Erythroblast (primary cell): ENCODE measurements at places on chromosomes 2 and 18.
A peak's percentile ranks its signal among the peaks of the same experiment; 100 is the strongest.

DNA sequence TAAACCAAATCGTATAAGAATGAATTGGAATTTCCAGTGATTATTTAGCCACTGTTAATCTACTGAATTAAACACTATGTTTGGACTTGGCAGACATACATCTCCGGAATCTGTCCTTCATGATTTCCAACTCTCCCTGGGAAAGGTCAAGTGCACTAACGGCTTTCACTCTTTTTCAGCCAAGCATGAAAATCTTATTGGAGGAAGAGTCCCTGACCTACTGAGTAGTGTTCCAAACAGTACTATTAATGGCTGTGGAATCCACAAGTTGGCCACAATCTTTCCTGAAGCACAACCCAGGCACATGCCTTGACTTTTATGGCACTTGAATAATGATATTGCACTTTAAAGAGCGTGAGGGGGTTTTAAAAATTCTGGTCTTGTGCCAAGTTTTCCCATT, 318.9 kb upstream of the RND3 start:
- DNase-seq: no peak

DNA sequence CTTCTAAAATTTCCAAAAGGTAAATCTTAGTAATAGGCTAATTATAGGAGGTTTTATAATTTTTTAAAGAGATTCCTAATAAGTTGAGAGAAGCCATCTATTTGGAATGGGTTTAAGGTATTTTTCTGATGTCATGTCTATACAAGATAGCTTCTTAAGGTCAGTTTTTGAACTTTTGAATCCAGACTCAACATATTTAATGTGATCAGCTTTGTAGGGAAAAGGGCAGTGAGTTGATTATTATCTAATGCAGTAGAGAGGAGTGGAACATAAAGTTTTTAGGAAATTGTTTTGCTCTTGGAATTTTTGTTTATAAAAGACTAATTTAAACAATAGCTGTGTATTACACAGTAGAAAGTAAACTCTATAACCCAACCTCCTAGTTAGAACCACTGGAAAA, 96.3 kb downstream of the PHLPP1 start:
- no peak for DNase-seq

- no peak for DNase-seq
Observed at GRCh38 chr2:160592993-160593392, 99.4 kb upstream of the RBMS1 start.

GRCh38 chr2:65499216-65499615, 66.8 kb upstream of the SPRED2 start:
- DNase-seq: no peak

GRCh38 chr18:58496937-58497336, 132.0 kb downstream of the ALPK2 start:
- DNase-seq: no peak

GRCh38 chr2:32442020-32442467, 85.2 kb downstream of the BIRC6 start:
- DNase-seq: no peak

- no peak for DNase-seq
Observed at GRCh38 chr2:114218383-114218782, 224.1 kb upstream of the DPP10 start.

DNA sequence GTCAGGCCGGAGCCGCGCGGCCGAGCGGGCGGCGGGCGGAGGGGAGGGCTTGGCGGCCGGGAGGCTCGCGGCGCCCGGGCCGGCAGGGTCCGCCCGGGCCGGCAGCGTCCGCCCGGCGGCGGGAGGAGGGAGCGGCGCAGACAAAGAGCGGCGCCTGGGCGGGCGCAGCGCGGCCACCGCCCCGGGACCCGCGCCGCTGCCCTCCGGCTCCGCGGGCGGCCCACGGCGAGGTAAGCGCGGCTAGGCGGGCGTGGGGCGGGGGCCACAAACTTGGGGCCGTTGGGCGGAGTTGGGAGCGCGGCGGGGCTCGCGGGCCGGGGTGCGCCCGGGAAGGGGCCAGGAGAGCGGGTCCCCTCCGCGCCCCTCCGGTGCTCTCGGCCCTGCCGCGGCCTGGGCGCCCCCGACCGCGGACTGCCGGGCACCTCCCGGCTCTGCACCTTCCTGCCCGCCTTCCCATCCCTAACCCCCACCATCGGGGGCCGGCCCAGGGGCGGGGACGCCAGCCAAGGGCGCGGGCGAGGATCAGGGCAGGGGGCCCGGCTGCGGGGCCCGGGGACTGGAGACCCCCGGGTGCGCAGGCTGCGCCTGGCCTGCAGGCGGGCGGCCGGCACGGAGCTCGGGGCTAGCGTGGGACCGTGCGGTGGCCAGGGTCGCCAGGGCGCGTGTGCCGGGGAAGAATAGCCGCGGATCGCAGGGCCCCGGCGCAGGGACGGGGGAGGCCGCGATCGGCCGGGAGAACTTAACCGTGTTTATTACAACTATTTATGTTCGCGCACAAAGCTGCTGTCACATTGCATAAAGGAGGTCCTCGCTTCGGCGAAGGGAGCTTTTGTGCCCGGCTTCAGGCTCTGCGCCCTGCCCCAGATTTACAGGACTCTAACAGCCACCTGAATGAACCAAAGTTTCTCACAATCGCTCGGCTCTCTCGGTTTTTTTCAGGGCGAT, at the start of gene NCK2:
TSS of gene NCK2 (plus strand) at position 4 of the 945 bp plus-strand sequence. CDS start 110,152 bp downstream, outside the sequence.
- DNase-seq: peak; percentile 32

GRCh38 chr2:239778861-239779558, 246.1 kb downstream of the NDUFA10 start:
- DNase-seq: no peak

GRCh38 chr18:61435064-61435652, 101.9 kb downstream of the CDH20 start:
- DNase-seq: peak; percentile 36

GRCh38 chr2:144256996-144257707, 262.8 kb downstream of the ZEB2 start:
- DNase-seq: no peak

DNA sequence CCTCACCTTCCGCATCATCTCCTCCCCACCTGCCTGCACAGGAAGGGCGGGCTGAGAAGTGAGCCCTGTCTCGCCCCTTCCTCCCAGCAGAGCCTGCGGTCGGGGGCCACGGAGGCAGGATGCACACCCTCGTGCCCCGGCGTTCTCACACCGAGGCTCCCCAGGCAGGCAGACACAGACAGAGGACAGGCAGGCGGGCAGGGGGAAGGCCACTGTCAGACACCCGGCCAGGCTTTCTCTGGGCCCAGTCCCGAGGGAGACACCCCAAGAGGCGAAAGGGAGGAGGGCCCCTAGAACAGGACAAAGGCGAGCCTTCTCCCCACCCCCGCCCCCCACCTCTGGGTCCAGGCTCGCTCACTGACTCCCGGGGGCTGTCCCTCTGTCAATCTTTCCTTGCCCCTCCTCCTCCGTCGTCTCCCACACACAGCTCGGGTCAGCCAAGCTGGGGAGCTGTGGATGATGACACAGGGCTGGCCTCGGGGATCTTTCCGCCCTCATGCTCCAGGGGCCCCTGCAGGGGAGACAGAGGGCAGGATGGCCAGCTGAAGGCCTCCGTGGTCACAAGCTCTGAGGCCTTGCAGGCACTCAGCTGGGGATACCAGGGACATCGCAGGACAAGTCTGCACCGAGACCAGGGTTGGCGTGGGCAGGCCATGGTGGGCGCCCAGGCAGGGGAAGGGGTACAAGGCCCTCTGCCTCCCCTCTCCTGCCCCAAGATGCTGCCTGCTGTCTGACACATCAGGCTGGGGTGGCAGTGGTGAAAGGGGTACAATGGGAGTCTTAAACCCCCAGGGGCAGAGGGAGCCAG, 24.9 kb downstream of the BIN1 start:
- DNase-seq: no peak

- no peak for DNase-seq
Observed at GRCh38 chr2:3010001-3010400, 367.6 kb downstream of the EIPR1 start.

DNA sequence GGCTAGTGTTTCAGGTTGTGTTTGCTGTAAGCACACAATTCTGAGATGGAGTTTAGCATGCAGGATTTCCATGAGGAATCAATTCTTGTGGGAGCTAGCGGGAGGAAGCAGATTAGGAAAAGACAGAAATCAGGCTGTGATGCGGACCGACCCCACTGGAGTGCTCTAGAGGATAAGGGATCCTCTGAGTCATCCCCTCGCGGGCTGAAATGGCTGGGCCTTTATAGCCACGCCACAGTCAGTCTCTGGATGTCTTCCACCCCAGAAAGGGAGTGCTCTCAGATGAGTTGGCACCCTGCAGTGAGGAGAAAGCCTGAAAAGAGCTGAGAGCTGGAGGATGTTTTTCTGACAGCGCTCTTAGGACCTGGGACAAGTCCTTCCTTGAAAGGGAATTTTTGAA, 102.4 kb downstream of the GALNT3 start:
- DNase-seq: no peak

GRCh38 chr18:48543228-48543627, 4.4 kb downstream of the CTIF start:
- DNase-seq: peak; percentile 44

DNA sequence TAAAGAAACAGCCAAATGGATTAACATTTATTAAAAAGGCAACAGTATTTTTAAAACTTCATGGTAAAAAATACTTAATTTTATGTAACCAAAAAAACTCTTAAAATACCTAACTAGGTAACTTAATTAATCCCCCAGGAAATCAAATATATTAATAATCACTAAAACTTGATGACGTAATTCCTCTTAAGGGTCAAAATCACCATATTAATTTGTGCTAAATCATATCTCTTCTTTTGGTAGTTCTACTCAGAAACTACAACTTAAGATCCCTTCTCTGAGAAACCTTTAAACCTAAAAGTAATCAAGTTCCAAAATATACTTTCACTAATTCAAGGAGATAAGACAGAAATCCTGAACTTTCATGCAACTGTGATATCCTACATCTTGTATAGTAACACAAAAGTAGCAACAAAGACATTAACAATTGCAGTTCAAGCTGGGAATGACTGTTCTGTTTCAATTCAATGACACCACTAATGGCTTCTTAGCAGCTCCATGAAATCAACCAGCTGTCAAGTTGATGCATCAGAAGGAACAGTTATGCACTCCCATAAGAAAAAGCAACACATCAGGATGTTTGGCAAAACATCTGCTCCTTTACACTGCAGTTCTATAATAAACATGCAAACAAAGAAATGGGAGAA, 4.0 kb downstream of the BAZ2B start:
- peak; percentile 52 for DNase-seq

DNA sequence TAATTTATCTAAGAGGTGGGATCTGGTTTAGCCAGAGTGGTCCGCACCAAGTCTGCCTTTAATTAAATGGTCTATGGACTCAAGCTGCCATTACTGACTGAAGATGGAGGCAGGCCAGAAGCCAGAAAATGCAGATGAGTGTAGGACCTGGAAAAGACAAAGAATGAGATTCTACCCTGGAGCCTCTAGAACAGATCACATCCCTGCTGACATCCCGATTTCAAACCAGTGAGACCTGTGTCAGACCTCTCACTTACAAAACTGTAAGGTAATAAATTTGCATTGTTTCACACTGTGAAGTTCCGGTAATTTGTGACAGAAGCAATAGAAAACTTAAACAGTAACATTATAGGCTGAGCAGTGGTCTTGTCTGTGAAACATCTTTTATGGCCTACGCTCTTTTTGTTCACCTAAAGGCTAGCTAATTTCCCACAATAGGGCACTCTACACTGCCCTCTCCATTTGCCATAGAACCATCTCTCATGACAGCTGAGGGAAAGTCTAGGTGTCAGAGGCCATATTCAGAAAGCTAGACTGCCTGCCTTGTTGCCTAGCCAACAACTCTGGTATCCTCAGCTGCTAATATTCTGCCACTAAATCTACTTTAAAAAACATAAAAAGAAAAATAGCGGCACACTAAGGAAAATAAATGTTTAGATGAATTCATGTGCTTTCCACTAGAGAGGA, 1396.2 kb upstream of the PIK3C3 start:
- no peak for DNase-seq

- DNase-seq: no peak
Observed at GRCh38 chr18:28771849-28772248, 594.9 kb upstream of the CDH2 start.

DNA sequence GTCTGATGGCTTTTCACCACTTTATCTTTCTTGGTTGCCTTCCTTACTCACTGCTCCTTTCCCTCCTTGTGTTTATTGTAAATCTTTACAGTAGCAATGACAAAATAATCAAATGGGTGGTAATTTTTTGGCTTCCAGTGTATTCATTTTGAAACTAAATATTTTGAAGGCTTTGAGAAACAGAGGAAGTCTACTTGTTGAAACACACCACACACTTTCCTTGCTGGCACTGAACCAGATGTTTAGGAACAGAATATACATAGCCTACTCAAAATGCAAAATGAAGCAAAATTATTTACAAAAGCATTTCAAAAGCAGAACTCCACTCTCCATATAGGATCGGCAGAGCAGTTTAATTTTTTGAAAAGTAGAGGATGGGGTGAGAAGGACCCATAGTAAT, 189.8 kb downstream of the LTBP1 start:
- no peak for DNase-seq

- no peak for DNase-seq
Observed at GRCh38 chr2:162091325-162092007, 17.5 kb upstream of the DPP4 start.

DNA sequence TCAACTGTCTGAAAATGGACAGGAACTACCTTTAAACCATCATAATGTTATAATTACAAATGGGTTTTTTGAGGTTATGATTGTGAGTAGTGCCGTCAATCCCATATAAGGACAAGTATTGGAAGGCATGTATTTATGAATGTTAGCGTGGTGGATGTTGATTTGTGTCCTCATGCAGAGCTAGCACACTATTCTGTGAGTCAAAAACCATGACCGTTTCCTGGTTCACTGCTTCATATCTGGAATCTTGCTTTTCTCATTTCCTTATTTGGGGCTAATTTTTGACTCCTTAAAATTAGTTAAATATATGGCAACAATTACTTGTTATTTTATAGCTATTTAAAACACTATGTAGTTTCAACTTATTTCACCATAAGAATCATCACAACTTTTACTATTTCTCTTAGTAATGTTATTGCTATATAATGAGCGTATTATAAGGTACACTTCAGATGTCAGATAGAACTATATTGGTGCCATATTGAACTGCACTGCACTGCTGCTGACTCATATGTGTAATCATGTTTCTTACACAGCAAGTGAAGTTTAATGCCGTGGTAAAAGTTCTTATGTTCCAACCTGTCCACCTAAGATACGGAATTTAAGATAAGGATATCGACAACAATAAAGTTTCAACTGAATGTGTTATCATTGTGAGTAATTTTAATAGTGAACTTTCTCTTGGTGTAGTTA, 192.8 kb downstream of the PTGR3 start:
- no peak for DNase-seq

GRCh38 chr2:23153484-23153883, 231.5 kb upstream of the KLHL29 start:
- no peak for DNase-seq

GRCh38 chr2:227848146-227848545, 23.3 kb upstream of the DAW1 start:
- no peak for DNase-seq
